IMR-90 (cell line): ENCODE measurements at places on chromosomes 4 and X. TPM values are rescaled to one million over a fixed set of nuclear protein-coding genes. Genes with fewer than 3 reads are reported as not detected.

Gene NAT8L
- 0.04 and 0.05 TPM in 2 replicates for polyA plus RNA-seq

GRCh38 chr4:150212485-150212884 lies 134.2 kb downstream of the DCLK2 start:
- no peak for DNase-seq

- DNase-seq: no peak
Measured at GRCh38 chr4:114674080-114674479, 75.5 kb downstream of the UGT8 start.

DNA sequence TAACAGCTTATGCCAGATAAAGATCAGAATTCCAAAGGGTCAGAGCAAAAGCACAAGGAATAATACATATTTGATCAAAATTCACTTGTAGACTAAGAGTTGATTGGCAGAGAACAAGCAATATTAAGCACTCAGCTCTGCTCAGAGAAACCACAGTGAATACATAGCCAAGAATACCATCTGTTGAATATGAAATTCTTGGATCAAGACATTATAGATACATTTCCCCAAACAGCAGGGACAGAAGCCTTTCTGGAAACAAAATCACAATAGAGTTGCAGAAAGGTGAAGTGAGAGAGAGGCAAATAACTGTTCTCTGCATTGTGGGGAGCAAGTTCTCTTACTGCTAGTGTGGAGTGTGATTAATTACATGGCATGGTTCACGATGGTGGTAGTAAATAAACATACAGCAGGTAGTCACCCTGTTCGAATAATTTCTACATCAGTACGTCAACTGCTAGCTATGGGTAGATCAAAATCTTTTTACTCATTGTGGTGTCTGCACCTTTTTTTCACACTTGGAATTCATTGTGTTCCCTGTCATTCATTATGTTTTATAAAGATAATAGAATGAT lies 366.7 kb downstream of the PCDH7 start:
- DNase-seq: no peak

DNA sequence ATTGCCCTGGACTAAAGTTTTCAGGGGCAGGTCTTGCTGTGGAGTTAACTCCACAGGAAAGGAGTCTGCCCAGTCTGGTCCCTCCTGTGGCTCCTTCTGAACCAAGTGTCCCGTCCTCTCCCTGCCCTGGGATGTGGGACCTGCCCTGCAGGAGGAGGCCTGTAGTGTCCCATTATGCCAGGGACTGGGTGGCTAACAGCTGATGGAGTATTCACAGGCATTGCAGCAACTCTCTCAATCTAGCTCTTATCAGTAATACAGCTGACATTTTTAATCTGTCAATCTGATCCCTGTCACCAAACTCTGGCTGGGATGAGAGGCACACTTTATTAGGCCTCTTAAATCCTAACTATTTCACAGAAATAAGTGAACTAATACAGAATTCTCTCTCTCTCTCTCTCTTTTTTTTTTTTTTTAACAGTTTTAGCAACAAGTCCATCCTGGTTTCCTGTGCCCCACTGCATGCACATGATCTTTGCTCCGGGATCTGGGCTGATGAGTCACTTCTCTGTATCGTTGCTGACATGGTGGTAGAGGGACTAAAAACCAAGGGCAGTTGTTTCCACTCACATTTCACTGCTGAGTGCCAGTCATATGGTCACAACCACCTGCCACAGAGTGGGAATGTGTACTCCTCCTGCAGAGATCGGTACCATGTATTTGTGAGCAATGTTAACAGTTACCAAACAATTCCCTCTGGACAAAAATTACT lies 39.1 kb downstream of the HAND2 start:
- peak; percentile 67 for DNase-seq

Gene PITX2
- polyA plus RNA-seq: 6.3 and 7.0 TPM in 2 replicates

DNA sequence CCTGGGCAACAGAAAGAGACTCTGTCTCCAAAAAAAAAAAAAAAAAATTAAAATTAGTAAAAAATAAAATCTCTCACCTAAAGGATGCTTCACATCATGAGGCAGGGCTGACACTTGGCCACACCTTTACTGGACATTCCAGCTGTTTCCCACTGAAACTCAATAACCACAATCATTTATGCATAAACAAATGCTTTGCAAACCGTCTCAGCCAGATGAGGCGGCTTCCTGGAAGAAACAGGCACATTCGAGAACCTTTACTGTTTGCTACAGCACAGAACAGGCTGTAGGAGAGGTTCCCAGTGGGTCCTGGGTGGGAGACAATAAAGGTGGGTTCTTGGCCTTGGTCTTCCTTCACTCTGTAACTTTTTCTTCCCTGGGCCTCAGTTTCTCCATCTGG lies 10.9 kb upstream of the TBC1D14 start:
- DNase-seq: no peak

DNA sequence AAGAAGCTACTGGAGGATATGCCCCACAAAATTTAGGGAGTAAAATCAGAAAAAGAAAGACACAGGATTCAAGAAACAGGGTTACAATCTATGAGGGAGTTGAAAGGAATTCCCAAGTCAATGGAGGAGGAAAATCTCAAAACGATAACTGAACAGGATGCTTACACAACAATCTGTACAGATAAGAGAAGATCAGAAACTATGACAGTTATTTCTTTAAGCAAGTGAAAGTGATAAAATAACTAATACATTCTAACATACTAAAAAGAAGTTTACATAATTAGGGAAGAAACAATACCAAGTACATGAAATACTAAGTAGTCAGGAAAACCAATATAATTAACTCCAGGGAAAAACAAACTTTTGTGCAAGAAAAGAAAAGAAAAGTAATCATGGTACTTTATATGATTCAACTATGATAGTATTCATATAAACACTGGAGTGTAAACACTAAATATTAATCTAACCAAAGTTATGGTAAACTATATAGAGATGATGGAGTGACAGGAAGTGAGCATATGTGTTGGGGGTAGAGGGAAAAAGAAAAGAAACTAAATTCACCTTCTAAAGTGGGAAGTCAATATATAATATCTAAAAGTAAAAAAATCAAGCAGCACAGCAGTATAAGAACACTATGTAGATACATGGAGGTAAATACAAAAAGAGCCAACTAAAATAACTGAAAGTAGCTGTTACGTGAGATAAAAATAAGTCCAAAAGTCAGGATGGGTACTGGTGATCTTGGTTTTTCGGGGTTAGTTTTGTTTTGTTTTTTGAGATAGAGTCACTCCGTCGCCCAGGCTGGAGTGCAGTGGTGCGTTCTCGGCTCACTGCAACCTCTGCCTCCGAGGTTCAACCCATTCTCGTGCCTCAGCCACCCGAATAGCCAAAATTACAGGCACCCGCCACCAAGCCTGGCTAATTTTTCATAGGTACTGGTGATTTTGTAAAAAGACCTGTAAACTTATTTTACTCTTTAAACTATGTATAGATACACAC lies 99.3 kb downstream of the TEX11 start:
- no peak for DNase-seq

Gene ART3
- polyA plus RNA-seq: 0.15 and 0.30 TPM in 2 replicates

DNA sequence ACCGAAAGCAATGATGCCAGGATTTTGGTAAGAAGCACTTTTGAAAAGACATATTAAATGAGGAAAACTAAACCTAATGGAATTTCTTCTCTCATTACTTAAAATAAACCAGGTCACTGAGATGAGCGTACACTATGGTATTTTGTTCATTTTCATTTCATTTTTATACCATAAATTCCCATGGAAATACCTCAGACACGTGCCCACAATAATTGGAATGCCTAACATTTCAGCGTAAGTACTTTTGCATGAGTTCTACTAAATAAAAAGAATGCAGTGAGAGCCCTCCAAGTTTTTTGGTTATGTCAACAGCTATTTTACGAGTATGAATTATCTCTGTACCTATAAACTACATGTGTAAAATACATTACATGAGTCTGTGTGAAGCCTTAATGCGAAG lies 3.2 kb downstream of the CAMK2D start:
- DNase-seq: peak; percentile 81

Gene PRR32
- not detected in 2 replicates for polyA plus RNA-seq

GRCh38 chr4:3526456-3526855 lies 5.8 kb downstream of the LRPAP1 start:
- no peak for DNase-seq

Gene PDCL2
- not detected in 2 replicates for polyA plus RNA-seq

Gene COPS4
- 40.1 and 42.7 TPM in 2 replicates for polyA plus RNA-seq

DNA sequence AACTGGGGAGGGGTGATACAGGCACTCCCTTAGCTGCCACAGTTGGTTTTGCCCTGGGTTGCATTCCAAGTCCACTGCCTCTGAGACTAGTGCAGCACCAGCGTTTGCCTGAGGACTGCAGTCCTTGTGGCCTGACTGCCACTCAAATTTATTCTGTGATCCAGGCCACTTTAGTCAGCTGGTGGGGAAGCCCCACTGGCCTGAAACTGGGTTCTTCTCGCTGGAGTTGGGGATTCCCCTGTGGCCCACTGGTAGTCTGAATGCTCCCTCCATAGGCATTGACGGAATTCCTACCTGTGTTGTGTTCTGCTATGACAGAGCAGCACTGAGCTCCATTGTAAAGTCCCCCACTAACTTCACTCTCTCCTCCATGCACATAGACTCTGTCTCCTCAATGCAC lies 63.8 kb downstream of the PTPN13 start:
- no peak for DNase-seq

DNA sequence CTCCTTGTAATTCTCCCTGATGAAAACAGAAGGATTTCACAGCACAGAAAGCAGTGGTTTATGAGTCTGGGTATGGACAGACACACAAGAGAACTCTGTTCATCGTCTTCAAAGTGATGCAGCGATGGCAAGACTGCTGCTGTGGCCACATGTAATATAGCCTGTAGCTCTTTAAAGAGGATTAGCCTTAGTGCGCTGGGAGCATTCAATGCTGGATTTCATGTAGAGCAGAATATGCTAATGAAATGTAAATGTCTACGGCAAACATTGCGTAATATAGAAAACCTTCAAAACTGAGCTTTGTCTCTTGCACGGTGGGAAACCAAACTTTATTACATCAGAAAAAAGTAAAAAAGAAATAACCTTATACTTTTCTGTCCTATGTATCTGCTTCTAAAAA lies 42.9 kb downstream of the ALPK1 start:
- no peak for DNase-seq

- DNase-seq: no peak
Measured at GRCh38 chr4:171397175-171397574, 416.0 kb upstream of the GALNTL6 start.

DNA sequence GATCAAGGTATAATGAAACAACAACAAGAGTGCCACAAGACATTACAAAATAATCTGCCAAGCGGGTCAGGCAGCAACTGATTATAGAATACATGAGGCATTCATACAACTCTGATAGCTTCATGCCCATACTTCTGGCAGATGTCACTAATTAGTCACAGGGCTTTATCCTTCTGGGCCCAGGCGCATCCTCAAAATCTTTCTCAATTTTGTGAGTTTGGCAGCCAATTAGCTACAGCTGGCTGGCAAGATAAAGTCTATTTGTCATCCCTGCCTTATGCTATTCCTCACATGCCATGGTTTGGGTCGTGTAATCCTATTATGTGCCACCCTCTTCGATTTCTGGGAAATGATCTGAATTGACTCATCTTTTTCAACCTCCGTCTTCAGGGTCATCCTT lies 254.3 kb downstream of the PACRGL start:
- DNase-seq: no peak

Gene INTU
- 4.8 and 6.5 TPM in 2 replicates for polyA plus RNA-seq

- DNase-seq: no peak
Measured at GRCh38 chr4:26048950-26049349, 134.9 kb downstream of the SMIM20 start.

Gene THAP6
- 4.1 and 6.3 TPM in 2 replicates for polyA plus RNA-seq

Gene LUZP4
- polyA plus RNA-seq: not detected in 2 replicates

DNA sequence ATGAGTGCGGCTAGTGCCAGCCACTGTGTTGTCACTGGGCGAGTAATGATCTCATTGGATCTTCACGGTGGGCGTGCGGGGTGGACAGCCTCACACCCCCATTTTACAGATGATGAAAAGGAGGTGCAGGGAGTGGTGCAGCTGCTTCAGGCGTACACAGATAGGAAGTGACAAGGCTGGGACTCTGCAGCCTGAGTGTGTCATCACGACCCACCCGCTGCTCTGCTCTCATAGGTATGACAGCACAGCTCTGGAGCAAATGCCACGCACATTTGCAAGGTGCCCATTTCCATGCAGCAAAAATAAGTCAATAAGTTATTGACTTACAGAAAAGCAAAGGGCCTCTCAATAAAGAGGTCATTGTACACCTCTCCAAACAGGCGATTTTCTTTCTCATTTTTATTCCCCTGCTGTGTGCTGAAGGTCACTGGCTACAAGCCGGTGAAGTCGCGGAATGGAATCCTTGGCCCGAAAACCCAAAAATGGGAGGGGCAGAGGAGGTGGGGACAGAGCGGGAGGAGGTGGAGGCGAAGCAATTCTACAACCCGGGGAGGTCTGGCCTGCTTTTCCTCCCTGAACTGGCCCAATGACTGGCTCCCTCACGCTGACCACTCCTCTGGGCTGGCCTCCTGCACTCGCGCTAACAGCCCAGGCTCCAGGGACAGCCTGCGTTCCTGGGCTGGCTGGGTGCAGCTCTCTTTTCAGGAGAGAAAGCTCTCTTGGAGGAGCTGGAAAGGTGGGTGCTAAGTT lies at the start of gene SOD3:
Gene SOD3 (plus strand): TSS at position 658 of the 750 bp plus-strand sequence. CDS start 3,949 bp downstream, outside the sequence.
- DNase-seq: peak; percentile 86

Gene GATB
- polyA plus RNA-seq: 15.9 and 18.7 TPM in 2 replicates

GRCh38 chrX:53155512-53156206 lies 61.7 kb downstream of the KANTR start:
- DNase-seq: no peak

- DNase-seq: no peak
Measured at GRCh38 chr4:15544248-15544729, 74.6 kb downstream of the CC2D2A start.

Gene GLRA2
- not detected in 2 replicates for polyA plus RNA-seq

Gene TEX13C
- polyA plus RNA-seq: not detected in 2 replicates

GRCh38 chr4:24121395-24122175 lies 231.7 kb upstream of the PPARGC1A start:
- peak; percentile 56 for DNase-seq

- no peak for DNase-seq
Measured at GRCh38 chr4:37304612-37305011, 60.1 kb downstream of the NWD2 start.

GRCh38 chrX:150680974-150681373 lies 12.2 kb upstream of the MTMR1 start:
- DNase-seq: peak; percentile 34

- DNase-seq: no peak
Measured at GRCh38 chrX:109863811-109864210, 130.8 kb upstream of the ACSL4 start.

DNA sequence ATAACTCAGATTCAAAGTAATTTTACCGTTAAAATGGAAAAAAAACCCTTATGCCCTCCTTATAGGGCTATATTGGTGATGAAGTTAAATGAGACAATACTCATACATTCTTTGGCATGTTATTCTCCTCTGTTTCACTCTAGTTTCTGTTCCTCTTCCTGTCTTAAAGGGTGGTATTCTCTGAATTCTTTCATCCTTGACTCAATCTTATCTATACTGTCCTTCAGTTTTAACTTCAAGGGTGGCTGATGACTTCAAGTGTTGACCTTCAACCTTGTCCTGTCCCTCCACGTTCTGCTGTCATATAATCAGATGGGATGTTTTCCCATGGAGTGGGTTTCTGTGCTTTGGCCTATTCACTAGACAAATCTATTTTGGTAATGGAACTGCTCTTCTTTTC lies 44.0 kb downstream of the ZNF518B start:
- no peak for DNase-seq

Gene ERAS
- not detected in 2 replicates for polyA plus RNA-seq

GRCh38 chr4:108172231-108172752 lies 3.6 kb upstream of the LEF1 start:
- no peak for DNase-seq

Gene GALNTL6
- not detected in 2 replicates for polyA plus RNA-seq
